Cerebellum (tissue), 4 donors: ENCODE measurements at places on chromosomes 4 and X.
A peak's percentile ranks its signal among the peaks of the same experiment; 100 is the strongest.

DNA sequence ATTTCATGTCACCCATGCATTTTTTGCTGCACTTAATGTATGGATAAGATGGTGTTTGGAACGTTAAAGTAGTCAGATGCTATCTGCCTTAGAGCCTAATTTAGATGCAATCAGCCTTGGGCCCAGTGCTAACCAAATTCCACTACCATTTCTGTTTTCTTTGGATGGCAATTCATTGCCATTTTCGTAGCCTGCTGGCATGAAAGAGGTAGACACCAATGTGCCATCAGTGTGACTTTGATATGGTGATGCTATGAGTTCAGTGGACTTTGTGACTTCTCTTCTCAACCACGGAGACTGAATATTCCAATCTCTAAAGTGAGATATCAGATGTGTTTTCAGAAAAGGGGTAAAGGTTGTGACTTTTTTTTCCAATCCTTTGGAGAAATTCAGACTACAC, 1.5 kb downstream of the ETFDH start:
- no peak for DNase-seq

DNA sequence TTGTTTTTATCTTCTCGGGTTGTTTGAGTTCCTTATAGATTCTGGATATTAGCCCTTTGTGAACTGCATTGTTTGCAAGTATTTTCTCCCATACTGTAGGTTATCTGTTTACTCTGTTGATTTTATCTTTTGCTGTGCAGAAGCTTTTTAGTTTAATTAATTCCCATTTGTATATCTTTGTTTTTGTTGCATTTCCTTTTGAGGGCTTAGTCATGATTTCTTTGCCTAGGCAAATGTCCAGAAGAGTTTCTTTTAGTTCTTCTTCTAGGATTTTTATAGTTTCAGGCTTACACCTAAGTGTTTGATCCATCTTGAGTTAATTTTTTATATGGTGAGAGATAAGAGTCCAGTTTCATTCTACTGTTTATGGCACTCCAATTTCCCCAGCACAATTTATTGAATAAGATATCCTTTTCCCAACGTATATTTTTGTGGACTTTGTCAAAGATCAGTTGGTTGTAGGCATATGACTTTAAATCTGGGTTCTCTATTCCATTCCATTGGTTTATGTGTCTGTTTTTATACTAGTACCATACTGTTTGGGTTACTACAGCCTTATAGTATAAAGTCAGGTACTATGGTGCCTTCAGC, 54.3 kb downstream of the EGF start:
- DNase-seq = no peak

DNA sequence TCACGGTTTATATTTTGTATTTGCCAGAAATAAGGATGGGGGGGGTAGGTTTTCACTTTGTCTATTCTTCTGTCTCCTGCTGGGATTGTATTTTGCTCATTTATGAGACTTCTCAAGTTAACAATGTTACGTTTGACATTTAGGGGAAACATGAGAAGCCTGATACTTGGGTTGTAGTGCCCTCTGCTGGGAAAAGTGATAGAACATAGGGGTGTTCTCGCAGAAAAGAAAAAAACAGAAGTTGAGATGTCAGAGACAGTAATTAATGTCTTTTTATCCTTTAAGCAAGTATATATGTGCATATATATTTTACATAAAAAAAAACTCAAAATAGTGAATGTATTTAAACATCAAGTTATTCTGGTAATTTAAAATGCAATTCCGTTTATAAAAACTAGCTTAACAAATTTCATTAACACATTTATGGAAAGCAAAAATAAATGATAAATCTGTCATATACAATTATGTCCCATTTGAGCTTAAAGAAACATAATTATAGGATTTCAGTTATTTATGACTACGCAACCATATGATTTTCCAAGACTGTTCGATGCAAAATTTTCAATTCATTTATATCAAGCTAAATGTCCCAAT, 46.0 kb upstream of the TMPRSS11F start:
- peak; percentile 60 for DNase-seq

- DNase-seq = no peak
Measured at GRCh38 chrX:122094611-122095010, 1047.2 kb downstream of the GLUD2 start.

DNA sequence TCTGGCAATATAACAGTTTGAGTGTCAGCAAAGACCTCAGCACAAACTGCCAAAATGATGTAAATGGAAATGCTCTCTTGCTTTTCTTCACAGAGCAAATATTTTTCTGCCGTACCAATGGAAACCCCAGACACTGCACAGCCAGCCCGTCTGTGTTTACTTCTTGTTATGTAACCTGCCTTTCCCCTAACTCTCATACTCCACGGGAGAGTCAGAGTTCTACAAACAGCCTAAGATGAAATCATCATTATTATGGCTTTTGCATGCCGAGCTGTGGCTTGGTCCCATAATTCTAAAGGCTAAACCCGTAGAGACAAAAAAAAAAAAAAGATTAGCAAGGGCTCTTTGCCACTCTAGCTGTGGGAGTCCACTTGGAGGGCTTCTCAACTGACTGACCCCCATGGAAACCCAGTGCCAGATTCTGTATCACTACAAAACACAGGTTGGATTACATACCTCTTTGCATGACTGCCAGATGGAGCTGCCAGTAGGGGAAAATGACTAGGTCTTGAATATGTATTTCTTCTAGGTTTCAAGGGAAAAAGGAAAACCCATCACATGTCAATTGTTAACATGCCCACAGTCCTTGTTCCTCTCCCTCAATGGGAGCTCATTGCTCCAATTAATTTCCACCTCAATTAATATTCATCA, 197.2 kb upstream of the CNKSR2 start:
- peak; percentile 24 for DNase-seq

- no peak for DNase-seq
Measured at GRCh38 chrX:154123241-154124219, 20.5 kb upstream of the OPN1LW start.

- DNase-seq = no peak
Measured at GRCh38 chr4:154348657-154349056, 142.9 kb downstream of the DCHS2 start.

GRCh38 chr4:111793433-111794091, 351.7 kb upstream of the FAM241A start:
- no peak for DNase-seq

GRCh38 chr4:635851-636627, 10.7 kb downstream of the PDE6B start:
- no peak for DNase-seq

GRCh38 chr4:74376888-74377483, 12.0 kb downstream of the EREG start:
- DNase-seq = no peak

DNA sequence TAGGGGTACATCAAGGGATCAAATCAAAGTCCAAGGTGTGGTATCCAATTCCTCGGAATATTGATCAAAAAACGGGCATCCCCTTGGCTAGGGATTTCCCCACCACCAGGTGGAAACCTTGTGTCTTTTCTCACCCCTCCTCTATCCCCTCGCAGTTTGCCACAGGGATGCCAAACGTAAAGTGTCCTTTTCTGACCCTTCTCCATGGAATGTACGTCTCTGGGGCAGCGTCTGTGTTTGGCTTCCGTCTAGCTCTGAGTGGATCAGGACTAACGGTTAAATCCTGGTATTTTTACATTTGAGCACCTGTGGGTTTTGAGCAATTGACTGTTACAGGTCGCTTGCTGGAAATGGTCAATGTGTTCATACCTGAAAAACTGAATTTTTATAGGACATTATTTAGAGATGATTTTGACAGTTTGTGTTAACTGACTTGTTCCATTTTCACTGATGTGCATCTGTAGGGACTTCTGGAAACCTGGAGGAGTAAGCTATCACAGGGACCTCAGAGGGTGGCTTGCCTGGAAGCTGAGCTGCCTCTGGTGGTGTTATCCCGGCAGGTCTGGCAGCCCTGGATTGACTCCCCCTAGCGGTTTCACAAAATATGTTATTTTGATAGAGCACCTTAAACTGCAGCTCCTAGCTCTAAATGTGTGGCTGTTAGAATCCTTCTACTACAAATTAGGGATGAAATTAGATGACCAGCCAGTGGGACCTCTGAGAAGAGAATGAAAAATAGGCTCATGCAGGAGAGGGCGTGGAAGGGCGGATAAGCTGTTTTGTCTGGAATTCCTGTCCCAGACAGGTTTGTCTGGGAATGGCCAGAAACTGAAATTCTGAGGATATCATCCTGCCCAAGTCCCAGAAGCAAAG, 8.8 kb upstream of the MGST2 start:
- DNase-seq = peak; percentile 73

DNA sequence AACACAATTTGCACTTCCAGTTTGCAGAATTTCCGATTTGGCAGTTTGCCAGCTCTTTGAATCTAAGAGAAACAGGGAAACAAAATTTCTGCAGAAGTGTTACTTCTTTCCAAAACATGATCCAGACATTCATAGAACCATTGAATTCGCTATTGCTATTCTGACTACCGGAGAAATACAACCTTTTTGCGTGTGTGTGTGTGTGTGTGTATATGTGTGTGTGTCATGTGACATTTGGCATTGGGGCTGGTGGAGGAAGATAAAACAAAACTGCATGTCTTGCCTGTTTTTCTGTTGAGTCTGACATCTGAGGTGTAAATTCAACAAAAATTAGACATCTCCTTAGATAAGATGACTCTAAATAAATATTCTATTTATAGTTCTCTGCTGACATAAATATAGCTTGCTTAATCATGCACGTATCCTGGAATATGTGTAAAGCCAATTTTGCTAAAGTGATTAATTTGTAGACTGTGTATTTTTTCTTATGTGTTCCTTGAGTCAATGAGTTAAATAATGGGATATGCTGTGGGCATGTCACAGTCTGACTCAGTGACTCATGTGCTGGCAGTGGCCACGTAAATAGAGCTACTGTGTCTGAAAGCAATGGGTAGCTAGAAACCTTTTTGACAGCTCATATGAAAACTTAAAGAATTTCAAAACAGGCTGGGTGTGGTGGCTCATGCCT, 98.9 kb downstream of the HPGD start:
- no peak for DNase-seq

DNA sequence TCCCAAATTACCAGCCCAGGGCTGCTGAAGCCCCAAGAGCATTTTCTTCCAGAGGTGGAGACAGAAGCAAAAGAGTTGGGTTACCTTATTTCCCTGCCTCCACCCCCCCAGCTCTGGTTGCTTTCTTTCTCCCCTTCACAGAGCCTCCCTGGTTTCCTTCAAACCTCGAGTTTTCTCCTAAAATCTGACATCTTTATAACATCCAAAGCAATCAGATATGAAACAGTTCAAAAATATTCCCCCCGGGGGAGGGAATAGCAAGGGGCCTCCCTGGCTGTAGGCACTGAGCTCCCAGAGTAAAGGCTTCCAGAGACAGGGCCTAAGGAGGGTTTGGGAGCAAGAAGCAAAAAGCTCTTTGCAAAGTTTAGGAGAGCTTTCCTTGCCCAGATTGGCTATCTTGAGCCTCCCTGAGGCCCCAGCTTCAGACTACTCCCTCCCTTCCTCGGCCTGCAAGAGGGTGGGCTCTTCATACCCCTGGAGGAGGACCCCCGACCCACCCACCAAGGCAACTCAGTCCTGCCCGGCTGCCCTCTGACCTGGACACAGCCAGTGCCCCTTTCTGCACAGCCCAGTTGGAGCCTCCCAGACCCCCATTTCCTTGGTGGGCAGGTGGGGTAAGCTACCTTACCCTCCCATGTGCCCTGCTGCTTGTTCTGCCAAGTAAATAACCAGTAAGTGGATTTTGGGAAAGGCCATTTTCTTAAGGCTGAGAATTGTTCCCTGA, 7.6 kb downstream of the MAMLD1 start:
- no peak for DNase-seq
